WTC11 (cell line): ENCODE measurements at places on chromosomes 16 and 17. TPM values are rescaled to one million over a fixed set of nuclear protein-coding genes. Genes with fewer than 3 reads are reported as not detected.

GRCh38 chr16:63596716-63597115 is 1525.1 kb downstream of the CDH11 start:
- H3K4me1 ChIP-seq: no peaks in the 10 kb centered on the region
- H3K4me3 ChIP-seq: no peak overlapping the region
- no peaks in the 10 kb centered on the region for H3K27me3 ChIP-seq

GRCh38 chr17:30520882-30521281 is 43.7 kb downstream of the GOSR1 start:
- H3K4me3 ChIP-seq: no peak overlapping the region
- no peak overlapping the region for H3K27ac ChIP-seq
- H3K27me3 ChIP-seq: no peaks in the 10 kb centered on the region
- DNase-seq: no peak
- H3K36me3 ChIP-seq: peaks cover 45% of the 10 kb centered on the region
- H3K4me1 ChIP-seq: no peaks in the 10 kb centered on the region

- peak overlapping the region; percentile 54 for H3K27ac ChIP-seq
- peak overlapping the region; percentile 69 for H3K4me3 ChIP-seq
- peaks cover 30% of the 10 kb centered on the region for H3K36me3 ChIP-seq
- DNase-seq: no peak
- peaks cover 35% of the 10 kb centered on the region for H3K27me3 ChIP-seq
Observed at GRCh38 chr17:42779304-42779935, 990 bp upstream of the WNK4 start.

- no peaks in the 10 kb centered on the region for H3K36me3 ChIP-seq
- peaks cover 5% of the 10 kb centered on the region for H3K4me1 ChIP-seq
- no peak overlapping the region for H3K4me3 ChIP-seq
- no peaks in the 10 kb centered on the region for H3K27me3 ChIP-seq
- DNase-seq: peak; percentile 22
Observed at GRCh38 chr16:25228372-25228771, 11.6 kb downstream of the AQP8 start.

DNA sequence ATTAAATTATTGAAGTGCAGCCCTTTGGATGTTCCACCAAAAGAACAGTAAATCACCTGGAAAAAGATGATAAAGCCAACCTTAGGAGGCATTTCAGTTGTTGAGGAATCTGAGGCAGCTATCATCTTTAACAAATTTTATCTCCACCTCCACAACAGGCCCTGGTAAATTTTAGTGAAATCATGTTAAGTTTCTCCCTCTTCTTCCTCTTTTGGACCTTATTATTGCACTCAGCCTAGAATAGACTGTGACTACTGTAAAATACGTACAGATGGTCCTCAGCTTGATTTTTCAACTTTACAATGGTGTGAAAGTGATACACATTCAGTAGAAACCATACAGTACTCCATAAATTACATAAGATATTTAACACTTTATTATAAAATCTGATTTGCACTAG is 90.3 kb downstream of the USP32 start:
- no peak for DNase-seq
- H3K27ac ChIP-seq: no peak overlapping the region; the same call in 1 of the 2 replicates
- no peak overlapping the region for H3K4me3 ChIP-seq
- no peaks in the 10 kb centered on the region for H3K27me3 ChIP-seq
- H3K4me1 ChIP-seq: peaks cover 19% of the 10 kb centered on the region
- H3K36me3 ChIP-seq: no peaks in the 10 kb centered on the region

DNA sequence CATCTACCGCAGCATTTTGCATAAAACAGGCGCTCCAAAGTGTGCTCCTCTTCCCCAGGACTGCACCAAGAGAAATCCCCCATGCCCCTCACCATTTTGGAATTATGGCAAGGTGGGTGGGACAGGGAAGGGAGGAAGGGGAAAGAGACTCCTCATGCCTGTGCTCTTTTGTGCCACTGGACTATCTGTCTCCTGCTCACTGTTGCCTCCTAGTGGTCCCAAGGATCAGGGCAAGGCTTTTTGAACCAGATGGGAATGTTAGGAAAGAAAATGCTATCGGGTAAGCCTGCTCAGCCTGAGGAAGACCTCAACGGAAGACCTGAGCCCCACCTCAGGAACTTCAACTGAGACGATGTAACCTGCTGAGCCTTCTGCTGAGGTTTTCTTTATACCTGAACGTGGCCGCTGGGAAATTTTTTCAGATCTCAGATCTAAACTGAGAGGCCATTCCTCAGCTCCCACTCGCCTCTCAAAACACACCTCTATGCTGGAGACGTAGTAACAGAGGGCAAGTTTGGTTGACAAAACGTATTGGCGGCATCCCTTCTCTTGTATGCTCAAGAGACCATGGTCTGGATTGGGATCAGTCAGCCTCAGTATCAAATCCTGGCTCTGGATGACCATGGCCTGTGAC is 58.3 kb downstream of the SPACA3 start:
- H3K36me3 ChIP-seq: no peaks in the 10 kb centered on the region
- peaks cover 28% of the 10 kb centered on the region for H3K27me3 ChIP-seq
- peak; percentile 72 for DNase-seq
- no peak overlapping the region for H3K27ac ChIP-seq
- H3K4me3 ChIP-seq: no peak overlapping the region
- no peaks in the 10 kb centered on the region; the same call in 1 of the 2 replicates for H3K4me1 ChIP-seq

- H3K27ac ChIP-seq: no peak overlapping the region
- H3K4me1 ChIP-seq: no peaks in the 10 kb centered on the region
- H3K4me3 ChIP-seq: no peak overlapping the region
- H3K27me3 ChIP-seq: no peaks in the 10 kb centered on the region
- DNase-seq: no peak
- H3K36me3 ChIP-seq: peaks cover 43% of the 10 kb centered on the region
Observed at GRCh38 chr16:24944206-24944605, 71.0 kb downstream of the ARHGAP17 start.

SARM1 gene
- total RNA-seq: 3.8 to 4.7 TPM (median 4.7 TPM) in 3 replicates
